ENCODE measurements at places on chromosomes 2 and 18.

GRCh38 chr2:79960519-79960918 is 344.0 kb downstream of the LRRTM1 start:
- no peak for DNase-seq
- H3K4me3 ChIP-seq = no peak overlapping the region

DNA sequence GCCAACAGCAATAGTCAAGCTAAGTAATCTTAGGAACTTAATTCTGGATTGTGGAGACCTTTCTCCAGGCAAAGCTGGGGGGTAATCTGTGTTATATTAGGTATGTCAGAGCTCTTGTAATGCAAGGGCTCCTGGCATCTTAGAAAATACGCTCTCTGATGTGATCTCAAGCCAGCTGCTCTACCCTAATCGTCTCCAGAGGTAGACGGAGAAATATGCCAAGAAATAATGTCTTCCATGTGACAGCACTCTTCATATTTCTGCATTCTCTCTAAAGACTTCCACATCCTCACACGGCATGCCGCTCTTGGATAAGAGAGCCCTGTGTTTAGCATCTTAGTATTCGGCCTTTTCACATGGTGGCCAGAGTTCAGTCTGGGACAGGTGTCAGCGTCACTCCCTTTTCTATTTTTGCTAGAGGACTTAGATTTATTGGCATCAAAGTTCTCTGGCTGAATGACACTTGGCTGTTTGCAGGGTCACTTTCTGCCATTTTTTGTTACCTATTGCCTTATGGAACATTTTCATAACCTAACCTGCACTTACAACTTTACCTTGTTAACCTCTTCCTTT is 25.2 kb downstream of the CAPN13 start:
- no peak for DNase-seq
- no peaks in the 10 kb centered on the region for H3K4me1 ChIP-seq
- no peak overlapping the region for H3K4me3 ChIP-seq
- no peak overlapping the region for H3K27ac ChIP-seq
- no peaks in the 10 kb centered on the region for H3K36me3 ChIP-seq
- no peaks in the 10 kb centered on the region for H3K27me3 ChIP-seq

GRCh38 chr2:223865124-223865523 is 27.7 kb upstream of the AP1S3 start:
- H3K4me1 ChIP-seq = peaks cover 28% of the 10 kb centered on the region
- H3K27ac ChIP-seq = peak overlapping the region; percentile 88
- H3K36me3 ChIP-seq = peaks cover 20% of the 10 kb centered on the region
- peak overlapping the region; percentile 60 for H3K4me3 ChIP-seq

DNA sequence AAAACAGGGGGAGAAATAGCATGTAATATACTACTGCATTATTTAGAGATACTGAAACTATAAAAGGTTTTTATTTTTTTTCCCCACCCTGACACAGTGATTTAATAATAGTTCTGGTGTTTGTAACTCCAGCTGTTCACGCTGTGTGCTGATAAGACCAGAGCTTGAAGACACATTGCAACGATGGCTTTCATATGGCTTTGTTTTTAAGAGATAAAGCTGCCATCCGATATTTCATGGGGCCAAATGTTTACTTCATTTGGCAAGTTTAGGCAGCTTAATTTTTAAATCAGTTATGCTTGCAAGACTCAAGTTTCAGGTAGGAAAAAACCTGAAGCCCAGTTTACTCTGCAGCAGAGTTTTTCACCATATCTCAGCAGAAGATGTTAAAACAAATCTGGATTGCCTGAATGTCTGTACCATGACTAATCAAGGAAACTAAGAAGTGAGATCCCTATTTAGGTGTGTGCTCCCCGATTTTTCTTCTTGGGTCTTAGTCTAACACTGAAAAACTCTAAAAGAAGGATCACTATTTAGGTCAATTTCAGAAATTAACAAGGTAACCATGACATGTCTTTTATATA is 508.6 kb downstream of the PARD3B start:
- H3K36me3 ChIP-seq = peaks cover 28% of the 10 kb centered on the region
- peaks cover 13% of the 10 kb centered on the region for H3K4me1 ChIP-seq
- no peak overlapping the region for H3K4me3 ChIP-seq
- DNase-seq = no peak

- no peak for DNase-seq
- H3K4me3 ChIP-seq = peak overlapping the region; percentile 17
- peaks cover 12% of the 10 kb centered on the region for H3K4me1 ChIP-seq
- H3K36me3 ChIP-seq = peaks cover 3% of the 10 kb centered on the region
These were observed 21.7 kb upstream of the POLI start for GRCh38 chr18:54247511-54248175.

DNA sequence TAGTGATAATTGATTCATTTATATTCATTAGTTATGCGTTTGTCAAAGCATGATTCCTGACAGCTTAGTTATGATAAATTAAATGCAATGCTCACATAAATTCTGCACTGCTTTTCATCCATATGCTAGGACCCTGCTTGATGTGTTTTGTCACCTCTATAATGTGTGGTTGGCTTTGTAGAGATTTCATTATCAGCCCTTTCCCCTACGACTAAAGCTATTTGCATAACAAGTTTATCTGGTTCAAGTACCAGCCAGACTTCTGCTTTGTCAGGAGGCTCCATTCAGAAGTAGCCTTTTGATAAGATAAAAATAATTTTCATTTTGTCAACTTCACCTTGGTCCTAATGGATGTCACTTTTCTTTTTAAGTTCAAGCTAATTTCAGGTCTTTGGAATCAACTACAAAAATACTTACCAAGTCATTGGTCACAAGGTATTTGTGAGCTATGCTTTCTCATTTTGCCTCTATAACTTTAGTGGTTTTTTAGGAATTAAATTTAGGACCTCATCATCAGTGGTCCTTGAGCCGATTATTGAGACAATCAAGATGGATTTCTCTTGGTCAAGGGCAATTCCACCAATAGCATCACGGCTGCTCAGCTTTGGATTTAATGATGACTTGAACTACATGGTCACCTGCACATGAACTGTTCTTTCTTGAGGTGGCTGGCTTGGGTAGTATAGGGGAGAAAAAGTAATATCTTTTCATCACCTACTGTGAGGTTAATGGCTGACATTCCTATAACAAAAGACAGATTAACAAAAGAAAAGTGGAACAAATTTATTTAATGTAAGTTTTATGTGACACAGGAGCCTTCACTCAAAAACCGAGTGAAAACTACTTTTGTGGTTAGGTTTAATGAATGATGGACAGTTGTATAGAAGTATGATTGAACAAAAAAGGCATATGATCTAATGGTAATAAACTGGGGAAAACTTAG is 162.1 kb downstream of the MYO3B start:
- no peak overlapping the region for H3K27ac ChIP-seq
- peaks cover 2% of the 10 kb centered on the region for H3K27me3 ChIP-seq
- H3K4me3 ChIP-seq = no peak overlapping the region
- H3K4me1 ChIP-seq = peaks cover 27% of the 10 kb centered on the region

GRCh38 chr2:9077691-9078090 is 74.2 kb upstream of the MBOAT2 start:
- H3K4me3 ChIP-seq = no peak overlapping the region
- no peak overlapping the region for H3K27ac ChIP-seq
- no peaks in the 10 kb centered on the region for H3K4me1 ChIP-seq
- no peak for DNase-seq
- peaks cover 3% of the 10 kb centered on the region for H3K27me3 ChIP-seq
- H3K36me3 ChIP-seq = peaks cover 1% of the 10 kb centered on the region

GRCh38 chr2:48560546-48561209 is 30.7 kb downstream of the STON1 start:
- no peak overlapping the region for H3K27ac ChIP-seq

DNA sequence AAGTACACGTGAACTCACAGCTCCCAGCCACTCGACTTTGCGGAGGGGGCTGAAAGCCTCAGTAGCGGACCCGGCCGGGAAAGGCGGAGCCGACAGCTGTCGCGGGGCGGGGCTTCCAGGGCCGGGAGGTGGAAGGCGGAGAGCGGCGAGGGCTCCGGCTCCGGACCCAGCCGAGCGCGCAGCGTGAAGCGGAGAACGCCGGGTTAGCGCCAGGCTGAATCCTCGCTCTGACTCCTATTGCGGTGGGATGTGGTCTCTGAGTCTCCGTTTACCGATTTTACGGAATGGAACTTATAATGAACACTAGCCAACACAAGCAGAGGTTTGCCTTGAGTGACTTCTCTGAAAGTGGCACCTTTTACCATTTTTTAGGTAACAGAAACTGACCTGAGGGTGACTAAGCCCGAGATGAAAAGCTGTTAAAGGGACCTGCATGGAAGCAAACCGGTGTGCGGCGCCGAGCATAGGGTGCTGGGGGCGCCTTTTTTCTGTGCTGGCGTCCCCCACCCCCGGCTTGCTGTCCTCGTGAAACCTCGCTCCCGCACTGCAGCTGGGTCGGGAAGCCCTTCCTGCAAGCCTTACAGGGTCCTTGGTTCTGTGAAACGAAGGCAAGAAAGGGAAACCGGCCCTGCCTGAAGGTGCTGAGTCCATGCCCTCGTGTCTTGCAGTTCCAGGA is 72.9 kb downstream of the EN1 start:
- H3K27me3 ChIP-seq = peaks cover 22% of the 10 kb centered on the region
- DNase-seq = peak; percentile 48
- H3K4me3 ChIP-seq = peak overlapping the region; percentile 61
- no peaks in the 10 kb centered on the region for H3K36me3 ChIP-seq
- peaks cover 3% of the 10 kb centered on the region for H3K4me1 ChIP-seq

DNA sequence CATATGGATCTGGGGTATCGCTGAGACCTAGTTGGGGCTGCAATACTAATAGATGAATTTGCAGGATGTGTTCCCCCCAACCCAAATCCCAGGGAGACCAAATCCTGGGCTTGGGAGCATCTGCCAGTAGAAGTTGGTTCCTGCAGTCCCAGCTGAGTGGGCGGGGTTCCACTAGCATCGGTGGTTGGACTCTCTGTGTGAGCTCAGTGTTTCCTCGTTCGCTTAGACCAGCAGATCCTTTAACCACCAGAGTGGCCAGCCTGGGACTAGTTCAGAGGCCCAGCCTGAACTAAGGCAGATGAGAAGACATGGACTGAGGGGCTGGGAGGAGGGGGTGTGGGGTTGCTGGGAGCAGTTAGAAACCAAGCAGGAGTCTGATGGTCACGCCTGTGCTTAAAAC is 40.7 kb downstream of the PCARE start:
- DNase-seq = no peak
- no peak overlapping the region for H3K27ac ChIP-seq
- no peak overlapping the region for H3K4me3 ChIP-seq
- H3K36me3 ChIP-seq = peaks cover 27% of the 10 kb centered on the region
- no peaks in the 10 kb centered on the region for H3K27me3 ChIP-seq

GRCh38 chr18:48500517-48500916 is 38.3 kb upstream of the CTIF start:
- no peaks in the 10 kb centered on the region for H3K36me3 ChIP-seq
- no peak overlapping the region for H3K4me3 ChIP-seq
- no peaks in the 10 kb centered on the region for H3K4me1 ChIP-seq
- H3K27me3 ChIP-seq = peaks cover 36% of the 10 kb centered on the region
- H3K27ac ChIP-seq = no peak overlapping the region
- no peak for DNase-seq

DNA sequence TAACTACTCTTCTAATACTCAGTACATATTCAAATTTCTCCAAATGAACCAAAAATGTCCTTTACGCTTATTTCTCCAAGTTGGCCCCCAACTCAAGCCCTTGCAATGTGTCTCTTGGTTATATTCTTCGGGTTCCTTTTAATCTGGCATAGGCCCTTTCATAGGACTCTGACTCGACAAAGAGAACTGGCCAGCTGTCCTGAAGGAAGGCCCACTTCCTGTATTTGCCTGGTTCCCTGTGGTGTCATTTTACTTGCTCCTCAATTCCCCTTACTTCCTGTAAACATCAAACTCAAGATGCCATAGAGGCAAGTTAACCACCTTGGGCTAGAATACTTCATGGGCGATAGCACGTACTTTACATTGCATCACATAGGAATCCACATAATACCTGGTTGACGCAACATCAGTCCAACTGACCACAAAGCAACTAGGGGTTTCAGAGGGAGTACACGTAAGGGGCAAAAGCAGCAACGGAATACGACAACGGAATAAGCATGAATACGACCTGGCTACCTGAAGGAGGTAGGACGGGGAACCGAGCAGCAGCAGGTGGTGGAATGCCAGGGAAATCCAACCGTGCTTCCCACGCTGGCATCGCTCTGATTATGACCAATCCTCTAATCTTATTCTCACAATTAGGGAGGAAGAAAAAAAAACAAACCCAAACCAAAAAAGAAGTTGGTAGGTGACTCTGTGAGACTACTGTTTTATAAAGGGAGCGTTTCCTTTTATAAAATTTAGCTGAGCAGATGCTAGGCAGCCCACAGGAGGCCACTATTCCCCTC is 823 bp upstream of the GORASP2 start:
- H3K36me3 ChIP-seq = peaks cover 8% of the 10 kb centered on the region
- DNase-seq = peak; percentile 33
- peak overlapping the region; percentile 91 for H3K27ac ChIP-seq
- peak overlapping the region; percentile 87 for H3K4me3 ChIP-seq
- H3K27me3 ChIP-seq = no peaks in the 10 kb centered on the region

- H3K27me3 ChIP-seq = peaks cover 29% of the 10 kb centered on the region
- no peaks in the 10 kb centered on the region for H3K4me1 ChIP-seq
- no peaks in the 10 kb centered on the region for H3K36me3 ChIP-seq
- no peak for DNase-seq
These were observed 45.5 kb downstream of the RAB12 start for GRCh38 chr18:8654503-8655451.

- no peak for DNase-seq
- H3K36me3 ChIP-seq = no peaks in the 10 kb centered on the region
- H3K4me1 ChIP-seq = no peaks in the 10 kb centered on the region
- H3K27me3 ChIP-seq = no peaks in the 10 kb centered on the region
- no peak overlapping the region for H3K27ac ChIP-seq
These were observed 83.8 kb upstream of the REG3G start for GRCh38 chr2:78941751-78942150.

DNA sequence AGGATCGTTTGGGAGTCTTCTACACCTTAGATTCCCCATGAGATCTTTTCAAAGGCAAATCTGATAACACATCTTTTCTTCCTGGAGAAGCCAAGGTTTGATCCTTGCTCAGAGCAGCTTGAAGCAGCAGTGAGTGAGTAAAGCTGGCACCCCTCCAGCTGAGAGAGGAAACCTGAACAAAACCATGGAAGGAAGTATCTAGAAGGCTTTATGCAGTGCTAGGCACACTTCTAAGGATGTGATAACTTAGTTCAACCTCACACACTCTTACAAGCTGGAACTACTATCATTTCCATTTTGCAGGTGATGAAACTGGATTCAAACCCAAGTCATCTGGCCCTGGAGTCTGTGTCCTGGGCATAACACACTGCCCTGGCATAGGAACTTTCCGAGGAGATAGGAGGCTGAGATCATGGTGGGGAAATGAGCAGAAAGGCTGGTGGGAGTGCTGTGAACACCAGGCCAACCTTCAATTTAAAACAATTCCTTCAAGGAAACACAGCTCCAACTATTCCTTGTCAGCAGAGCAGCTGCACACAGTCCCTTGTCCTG is 71.2 kb downstream of the CTAGE1 start:
- H3K27me3 ChIP-seq = peaks cover 37% of the 10 kb centered on the region
- H3K27ac ChIP-seq = peak overlapping the region; percentile 80
- peak overlapping the region; percentile 63 for H3K4me3 ChIP-seq
- no peak for DNase-seq

DNA sequence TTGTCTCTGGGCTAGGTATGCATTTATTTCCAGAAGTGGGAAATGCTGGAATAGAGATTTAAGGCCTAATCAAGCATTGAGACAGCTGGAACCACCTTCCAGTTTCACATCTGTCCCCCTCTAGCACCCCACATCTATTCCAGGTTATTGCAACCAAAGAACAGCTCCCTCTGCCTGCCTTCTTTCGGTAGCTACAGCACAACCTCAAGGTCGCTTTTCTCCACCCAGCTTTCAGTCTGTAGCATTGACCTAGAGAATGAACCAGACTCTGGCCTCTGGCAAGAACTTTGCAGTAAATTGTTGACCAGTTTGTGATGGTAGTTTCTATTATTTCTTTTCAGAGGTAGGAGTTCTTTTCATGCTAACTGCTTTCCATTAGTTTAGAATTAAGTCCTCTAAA is 484.2 kb downstream of the DLGAP1 start:
- no peaks in the 10 kb centered on the region for H3K4me1 ChIP-seq
- peaks cover 4% of the 10 kb centered on the region for H3K27me3 ChIP-seq
- DNase-seq = no peak
- H3K27ac ChIP-seq = no peak overlapping the region
- no peaks in the 10 kb centered on the region for H3K36me3 ChIP-seq
- H3K4me3 ChIP-seq = no peak overlapping the region

Measured in activated naive CD8-positive, alpha-beta T cell treated with anti-CD3 and anti-CD28 coated beads, Interleukin-2, amount 10 ng/mL, durations not matched to agents 7 days and 5 days (primary cell).